ENCODE measurements at places on chromosomes 5 and 9. TPM values are rescaled to one million over a fixed set of nuclear protein-coding genes. Genes with fewer than 3 reads are reported as not detected.

GRCh38 chr9:95297316-95297715, 20.2 kb downstream of the FANCC start:
- no peak for DNase-seq
- H3K27ac ChIP-seq: no peak overlapping the region
- no peak overlapping the region for H3K4me3 ChIP-seq

DNA sequence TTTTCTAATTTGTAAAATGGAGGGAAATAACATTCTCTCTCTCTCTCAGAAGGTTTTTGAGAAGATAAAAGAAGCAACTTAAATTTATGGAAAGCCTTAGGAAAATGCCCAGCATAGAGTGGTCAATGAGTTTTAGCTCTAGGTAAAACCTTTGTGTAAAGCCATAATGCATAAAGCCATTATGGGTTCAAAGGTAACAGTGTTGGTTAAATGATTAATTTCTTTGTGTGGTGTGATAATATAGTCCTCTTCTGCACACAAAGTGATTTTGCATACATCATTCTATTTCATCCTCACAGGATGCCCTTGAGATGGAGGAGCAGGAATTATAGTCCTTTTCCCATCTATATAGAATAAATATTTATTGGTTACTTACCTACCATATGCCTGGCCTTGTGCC, 602.9 kb downstream of the CSNK1G3 start:
- DNase-seq: no peak
- H3K27ac ChIP-seq: no peak overlapping the region
- no peaks in the 10 kb centered on the region for H3K36me3 ChIP-seq
- no peak overlapping the region for H3K4me3 ChIP-seq
- no peaks in the 10 kb centered on the region for H3K27me3 ChIP-seq

GRCh38 chr5:173926359-173926758, 38.2 kb downstream of the CPEB4 start:
- H3K4me3 ChIP-seq: no peak overlapping the region
- peak overlapping the region; percentile 33 for H3K27ac ChIP-seq
- DNase-seq: no peak
- H3K4me1 ChIP-seq: peaks cover 12% of the 10 kb centered on the region
- H3K36me3 ChIP-seq: no peaks in the 10 kb centered on the region

GRCh38 chr9:27945386-27945785, 372.1 kb upstream of the C9orf72 start:
- no peaks in the 10 kb centered on the region for H3K4me1 ChIP-seq
- H3K27me3 ChIP-seq: no peaks in the 10 kb centered on the region
- no peak overlapping the region for H3K4me3 ChIP-seq
- H3K36me3 ChIP-seq: no peaks in the 10 kb centered on the region

- DNase-seq: no peak
- no peaks in the 10 kb centered on the region for H3K27me3 ChIP-seq
- no peaks in the 10 kb centered on the region for H3K36me3 ChIP-seq
- H3K4me1 ChIP-seq: no peaks in the 10 kb centered on the region
Measured at GRCh38 chr5:151406322-151406947, 41.0 kb upstream of the SLC36A1 start.

GRCh38 chr9:1236061-1236460, 185.9 kb downstream of the DMRT2 start:
- no peak overlapping the region for H3K4me3 ChIP-seq
- no peak overlapping the region for H3K27ac ChIP-seq
- no peak for DNase-seq
- no peaks in the 10 kb centered on the region for H3K4me1 ChIP-seq

- DNase-seq: peak; percentile 59
- peaks cover 2% of the 10 kb centered on the region for H3K4me1 ChIP-seq
- no peaks in the 10 kb centered on the region for H3K36me3 ChIP-seq
Measured at GRCh38 chr5:177113566-177114424, 19.8 kb upstream of the NSD1 start.

GRCh38 chr5:90916947-90917800, 358.6 kb downstream of the ADGRV1 start:
- H3K4me3 ChIP-seq: no peak overlapping the region
- H3K4me1 ChIP-seq: no peaks in the 10 kb centered on the region
- no peaks in the 10 kb centered on the region for H3K36me3 ChIP-seq
- no peak overlapping the region for H3K27ac ChIP-seq
- H3K27me3 ChIP-seq: no peaks in the 10 kb centered on the region
- no peak for DNase-seq

Gene TRPM6
- 0.36 TPM for total RNA-seq

Data from prostate gland (tissue), 2 donors.